HCT116 (cell line): ENCODE measurements at places on chromosomes 4 and X. TPM values are rescaled to one million over a fixed set of nuclear protein-coding genes. Genes with fewer than 3 reads are reported as not detected.

GRCh38 chr4:37609626-37610025 is 76.5 kb downstream of the RELL1 start:
- 0 out of 2 replicates have a peak, but pooled peaks cover under 1% of the 10 kb centered on the region for H3K4me1 ChIP-seq
- H3K27me3 ChIP-seq: no peaks in the 10 kb centered on the region
- no peak for DNase-seq
- H3K36me3 ChIP-seq: no peaks in the 10 kb centered on the region
- no peak overlapping the region for H3K4me3 ChIP-seq

- H3K4me3 ChIP-seq: no peak overlapping the region
- no peak overlapping the region for H3K27ac ChIP-seq
- no peaks in the 10 kb centered on the region for H3K36me3 ChIP-seq
- no peaks in the 10 kb centered on the region for H3K4me1 ChIP-seq
These were observed 27.3 kb downstream of the ZNF330 start for GRCh38 chr4:141248029-141248428.

DNA sequence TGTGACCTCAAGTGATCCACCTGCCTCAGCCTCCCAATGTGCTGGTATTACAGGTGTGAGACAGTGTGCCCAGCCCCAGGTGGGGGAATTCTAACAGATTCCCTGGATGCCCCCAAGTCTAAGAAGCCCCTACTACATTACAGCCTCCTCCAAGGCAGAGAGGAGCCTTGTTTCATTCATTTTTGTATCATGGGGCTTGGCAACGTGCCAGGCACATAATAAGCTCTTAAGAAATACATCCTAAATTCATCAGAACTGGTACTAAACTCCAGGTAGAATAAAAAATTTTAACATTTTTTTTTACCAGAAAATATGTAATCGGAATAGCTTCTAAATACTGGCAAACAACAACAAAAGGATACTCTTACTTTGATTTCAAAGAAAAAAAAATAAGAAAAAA is 127.1 kb downstream of the CHIC2 start:
- H3K36me3 ChIP-seq: no peaks in the 10 kb centered on the region
- H3K4me1 ChIP-seq: peaks cover 10% of the 10 kb centered on the region; the same call in 1 of the 2 replicates
- H3K27ac ChIP-seq: peak overlapping the region; percentile 18; the same call in 1 of the 2 replicates
- DNase-seq: no peak
- no peak overlapping the region for H3K4me3 ChIP-seq

- DNase-seq: no peak
- no peaks in the 10 kb centered on the region for H3K36me3 ChIP-seq
- H3K4me1 ChIP-seq: no peaks in the 10 kb centered on the region
- H3K27ac ChIP-seq: no peak overlapping the region
- 0 out of 2 replicates have a peak, but pooled peaks cover 6% of the 10 kb centered on the region for H3K27me3 ChIP-seq
These were observed 115.3 kb upstream of the ZNF827 start for GRCh38 chr4:146053891-146054290.

- H3K27ac ChIP-seq: no peak overlapping the region
- no peaks in the 10 kb centered on the region for H3K36me3 ChIP-seq
- no peaks in the 10 kb centered on the region for H3K4me1 ChIP-seq
- DNase-seq: no peak
- no peaks in the 10 kb centered on the region for H3K27me3 ChIP-seq
- H3K4me3 ChIP-seq: no peak overlapping the region
These were observed 447.5 kb downstream of the NKX6-1 start for GRCh38 chr4:84051639-84052038.

GRCh38 chr4:38605753-38606586 is 58.0 kb upstream of the KLF3 start:
- H3K4me3 ChIP-seq: no peak overlapping the region
- no peaks in the 10 kb centered on the region for H3K27me3 ChIP-seq
- no peaks in the 10 kb centered on the region for H3K4me1 ChIP-seq
- H3K27ac ChIP-seq: no peak overlapping the region

- H3K36me3 ChIP-seq: no peaks in the 10 kb centered on the region
- H3K27ac ChIP-seq: no peak within 1 kb of the TSS
- DNase-seq: no peak
- no peak within 1 kb of the TSS for H3K4me3 ChIP-seq
These were observed at the start of gene RPS6KA6 for GRCh38 chrX:84187533-84188319. Gene RPS6KA6, minus strand, starts transcription at chrX:84188199. Its CDS starts 300 bp downstream, at chrX:84187899.

GRCh38 chrX:15745179-15745578 is 7.1 kb downstream of the CA5B start:
- no peak overlapping the region for H3K27ac ChIP-seq
- H3K4me1 ChIP-seq: no peaks in the 10 kb centered on the region
- DNase-seq: no peak
- no peak overlapping the region for H3K4me3 ChIP-seq
- H3K36me3 ChIP-seq: no peaks in the 10 kb centered on the region

DNA sequence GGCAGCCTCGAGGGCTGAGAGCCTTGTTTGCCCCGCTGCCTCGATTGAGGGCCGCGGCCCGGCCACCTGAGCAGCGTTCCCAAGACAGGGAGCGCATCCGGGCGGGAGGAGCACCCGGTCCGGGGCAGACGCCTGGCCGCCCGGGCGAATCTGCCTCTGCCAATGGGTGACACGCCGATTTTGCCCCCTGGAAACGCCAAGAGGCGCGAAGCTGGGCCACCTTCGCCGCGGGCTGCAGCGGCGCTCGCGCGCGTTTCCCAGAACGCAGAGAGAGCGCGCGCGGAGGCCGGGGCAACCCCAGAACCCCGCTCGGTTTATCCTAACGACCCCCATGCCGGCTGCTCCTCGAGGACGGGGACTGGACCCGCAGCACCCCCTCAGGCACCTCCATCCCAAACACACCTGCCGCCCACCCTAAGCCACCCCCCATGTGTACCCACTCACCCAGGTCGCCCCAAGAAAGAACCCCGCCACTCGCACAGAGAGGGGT is 575 bp downstream of the MAP7D2 start:
- H3K4me1 ChIP-seq: peaks cover 8% of the 10 kb centered on the region
- no peaks in the 10 kb centered on the region for H3K36me3 ChIP-seq
- no peak overlapping the region for H3K4me3 ChIP-seq
- no peak for DNase-seq
- H3K27ac ChIP-seq: no peak overlapping the region

GRCh38 chr4:1983053-1983845 is 25.5 kb downstream of the NELFA start:
- no peak for DNase-seq
- peaks cover 48% of the 10 kb centered on the region; the same call in 1 of the 2 replicates for H3K36me3 ChIP-seq
- H3K27ac ChIP-seq: no peak overlapping the region; the same call in 1 of the 2 replicates
- no peaks in the 10 kb centered on the region for H3K27me3 ChIP-seq

- H3K36me3 ChIP-seq: no peaks in the 10 kb centered on the region
- no peaks in the 10 kb centered on the region for H3K4me1 ChIP-seq
- no peak for DNase-seq
- no peak overlapping the region for H3K4me3 ChIP-seq
- H3K27ac ChIP-seq: no peak overlapping the region
These were observed 53.9 kb downstream of the MGST2 start for GRCh38 chr4:139719381-139720101.

DNA sequence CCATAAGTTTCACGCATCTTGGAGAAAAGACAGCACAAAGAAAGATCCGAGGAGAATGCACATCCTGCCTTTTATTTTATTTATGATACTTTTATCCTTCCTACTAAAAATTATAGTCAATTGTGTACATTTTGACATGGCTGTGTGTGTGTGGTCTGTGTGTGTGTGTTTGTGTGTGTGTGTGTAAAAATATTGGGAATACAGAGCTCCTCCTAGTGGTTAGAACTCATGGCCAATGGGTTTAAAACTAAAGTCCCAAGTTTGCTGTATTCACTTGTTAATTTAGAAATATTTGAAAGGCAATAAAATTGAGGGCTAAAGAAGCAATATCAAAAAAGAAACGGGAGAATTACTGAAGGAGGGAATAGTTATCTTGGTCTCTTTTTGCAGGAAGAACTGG is 47.5 kb downstream of the NKX6-1 start:
- no peaks in the 10 kb centered on the region for H3K27me3 ChIP-seq
- H3K4me3 ChIP-seq: no peak overlapping the region
- no peak for DNase-seq
- H3K27ac ChIP-seq: no peak overlapping the region

GRPEL1 gene
- 80.1 TPM for total RNA-seq

CABS1 gene
- not detected for total RNA-seq

SPANXA1 gene
- not detected for total RNA-seq

AFF2 gene
- 0.05 TPM for total RNA-seq

SYNPO2 gene
- total RNA-seq: 0.93 TPM
